NCI-H345 (cell line): ENCODE measurements at places on chromosomes 7 and 10.

GRCh38 chr7:108492742-108493141 lies 33.2 kb downstream of the PNPLA8 start:
- no peak for DNase-seq

DNA sequence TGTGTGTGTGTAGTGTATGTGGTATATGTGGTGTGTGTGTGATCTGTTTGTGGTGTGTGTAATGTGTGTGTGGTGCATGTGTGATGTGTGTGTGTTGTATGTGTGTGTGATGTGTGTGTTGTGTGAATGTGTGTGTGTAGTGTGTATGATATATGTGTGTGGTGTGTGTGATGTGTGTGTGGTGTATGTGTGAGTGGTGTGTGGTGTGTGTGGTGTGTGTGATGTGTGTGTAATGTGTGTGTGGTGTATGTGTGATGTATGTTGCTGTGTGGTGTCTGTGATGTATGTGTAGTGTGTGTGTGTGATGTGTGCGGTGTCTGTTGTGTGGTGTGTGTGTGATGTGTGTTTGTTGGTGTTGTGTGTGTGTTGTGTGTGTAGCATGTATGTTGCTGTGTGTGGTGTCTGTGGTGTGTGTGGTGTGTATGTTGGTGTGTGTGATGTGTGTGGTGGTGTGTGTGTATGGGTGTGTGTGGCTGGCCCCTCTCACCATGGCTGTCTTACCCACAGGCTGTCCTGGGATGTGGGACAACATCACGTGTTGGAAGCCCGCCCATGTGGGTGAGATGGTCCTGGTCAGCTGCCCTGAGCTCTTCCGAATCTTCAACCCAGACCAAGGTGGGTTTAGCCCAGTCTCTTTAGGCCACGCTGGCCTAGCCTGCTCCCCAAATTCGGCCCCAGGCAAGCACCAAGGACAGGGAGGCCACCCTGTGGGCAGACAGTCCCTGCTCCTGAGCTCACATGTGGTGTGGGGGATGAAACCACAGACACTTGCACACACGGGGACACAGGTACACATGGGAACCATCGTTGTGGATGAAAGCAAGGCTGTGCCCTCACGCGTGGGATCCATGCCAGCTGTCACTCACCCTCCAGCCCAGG lies 25.6 kb downstream of the ADCYAP1R1 start:
- DNase-seq, result no peak

DNA sequence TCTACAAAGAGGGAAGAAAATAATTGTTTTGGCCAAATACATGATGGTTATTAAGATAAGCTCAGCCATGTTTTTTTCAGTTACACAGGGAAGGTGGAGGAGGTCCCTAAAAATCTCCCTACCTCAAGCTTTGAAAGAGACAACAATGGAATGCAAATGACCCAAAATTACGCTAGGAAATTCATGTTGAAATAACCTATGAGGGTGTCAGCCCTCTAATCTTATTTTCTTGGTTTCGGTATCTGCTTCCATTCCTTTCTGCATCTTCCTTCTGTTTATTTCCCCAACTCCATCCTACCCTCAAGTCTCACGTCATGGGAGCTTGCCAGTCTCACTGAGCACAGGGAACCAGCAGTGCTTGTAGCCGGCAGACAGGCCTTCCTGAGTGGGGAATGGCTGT lies 40.6 kb upstream of the SMNDC1 start:
- DNase-seq, result no peak

DNA sequence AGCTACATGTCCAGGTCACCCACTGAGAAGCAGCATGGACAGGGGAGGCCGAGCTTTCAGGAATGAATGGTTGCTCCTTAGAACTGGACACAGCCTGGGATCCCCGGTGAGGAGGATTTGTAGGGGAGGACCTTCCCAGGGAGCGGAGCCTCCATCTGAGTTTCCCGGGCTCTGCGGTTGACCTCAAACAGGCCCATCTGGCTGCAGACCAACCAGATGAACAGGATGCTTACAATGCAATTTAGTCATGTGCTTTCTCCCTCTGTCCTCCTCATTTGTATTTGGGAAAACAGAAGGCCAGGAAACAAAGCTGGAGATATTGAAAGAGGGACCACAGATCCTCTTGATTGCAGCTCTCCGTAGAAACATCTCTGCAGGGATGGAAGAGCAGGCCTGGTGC lies 104.8 kb downstream of the EMX2 start:
- DNase-seq, result no peak

GRCh38 chr7:89072081-89072480 lies 276.5 kb upstream of the TEX47 start:
- DNase-seq, result no peak

DNA sequence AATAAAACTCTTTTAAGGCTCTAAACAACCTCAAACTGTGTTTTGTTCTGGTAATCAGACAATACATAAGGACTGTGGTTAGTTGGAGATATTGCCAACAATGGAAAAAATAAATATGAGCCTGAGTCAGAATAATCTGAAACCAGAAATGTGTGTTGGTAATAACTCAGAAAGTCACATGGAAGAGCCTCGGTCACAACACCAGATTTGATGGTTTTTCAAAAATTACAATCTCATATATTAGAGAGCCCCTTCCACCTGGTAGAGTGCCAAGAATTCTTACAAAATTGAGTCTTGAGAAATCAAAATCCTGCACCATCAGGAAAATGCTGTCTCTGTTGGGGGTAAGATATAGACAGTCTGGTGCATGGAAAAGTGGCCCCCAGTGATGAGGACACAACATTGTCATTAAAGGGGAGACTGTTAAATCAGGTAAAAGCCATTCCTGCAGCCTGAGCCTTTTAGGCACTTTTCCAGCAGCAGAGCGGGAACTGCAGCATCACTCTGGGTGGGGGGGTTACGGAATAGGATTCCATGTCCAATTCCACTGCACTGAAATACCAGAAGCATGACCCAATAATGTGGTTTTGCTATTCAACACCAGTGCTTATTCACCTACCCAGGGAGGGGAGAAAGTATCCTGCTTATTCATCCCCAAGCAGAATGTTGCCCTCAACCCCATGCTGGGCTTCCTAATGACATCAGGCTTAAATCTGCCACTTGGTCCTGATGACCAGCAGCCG lies 9.5 kb upstream of the ADAM12 start:
- no peak for DNase-seq

GRCh38 chr10:49488056-49488717 lies 50.7 kb downstream of the ERCC6 start:
- no peak for DNase-seq

DNA sequence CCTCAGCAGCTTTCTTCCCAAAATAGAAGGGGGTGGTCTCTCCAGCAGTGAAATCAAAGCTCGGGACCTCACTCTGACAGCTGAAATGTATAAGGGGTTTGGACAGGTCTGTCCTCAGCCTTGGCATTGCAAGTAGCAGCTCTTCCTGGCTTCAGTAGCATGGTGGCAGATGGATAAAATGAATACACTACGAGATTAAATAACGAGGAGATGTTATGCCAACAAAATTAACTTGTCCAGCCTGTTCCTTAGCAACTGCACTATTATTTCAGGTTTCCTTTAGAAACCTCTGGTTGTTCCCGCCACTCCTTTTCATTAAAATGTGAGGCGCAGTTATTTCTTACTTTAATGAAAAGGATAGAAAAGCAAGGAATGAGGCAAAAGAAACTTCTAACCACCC lies 24.9 kb downstream of the PRLHR start:
- no peak for DNase-seq

DNA sequence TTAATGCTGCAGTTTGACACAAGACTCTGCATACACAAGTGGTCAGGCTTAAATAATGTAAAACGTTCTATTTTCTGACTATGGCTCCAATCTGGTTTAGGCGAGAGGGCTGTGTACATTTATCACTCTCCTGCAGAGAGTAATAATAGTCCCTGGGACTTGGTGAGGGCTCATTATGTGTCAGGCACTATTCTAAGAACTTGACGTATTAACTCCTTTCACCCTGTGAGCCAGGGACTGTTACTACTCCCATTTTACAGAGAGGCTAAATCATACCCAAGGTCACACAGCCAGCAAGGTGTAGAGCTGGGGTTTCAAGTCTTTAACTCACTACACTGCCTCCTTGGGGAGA lies 187.2 kb upstream of the LYZL2 start:
- no peak for DNase-seq
